ENCODE measurements at places on chromosomes 12 and 14.

GRCh38 chr14:59215322-59215721 lies 26.9 kb downstream of the DAAM1 start:
- no peak for DNase-seq

- DNase-seq, result no peak
Measured at GRCh38 chr12:101570047-101570446, 24.7 kb upstream of the MYBPC1 start.

DNA sequence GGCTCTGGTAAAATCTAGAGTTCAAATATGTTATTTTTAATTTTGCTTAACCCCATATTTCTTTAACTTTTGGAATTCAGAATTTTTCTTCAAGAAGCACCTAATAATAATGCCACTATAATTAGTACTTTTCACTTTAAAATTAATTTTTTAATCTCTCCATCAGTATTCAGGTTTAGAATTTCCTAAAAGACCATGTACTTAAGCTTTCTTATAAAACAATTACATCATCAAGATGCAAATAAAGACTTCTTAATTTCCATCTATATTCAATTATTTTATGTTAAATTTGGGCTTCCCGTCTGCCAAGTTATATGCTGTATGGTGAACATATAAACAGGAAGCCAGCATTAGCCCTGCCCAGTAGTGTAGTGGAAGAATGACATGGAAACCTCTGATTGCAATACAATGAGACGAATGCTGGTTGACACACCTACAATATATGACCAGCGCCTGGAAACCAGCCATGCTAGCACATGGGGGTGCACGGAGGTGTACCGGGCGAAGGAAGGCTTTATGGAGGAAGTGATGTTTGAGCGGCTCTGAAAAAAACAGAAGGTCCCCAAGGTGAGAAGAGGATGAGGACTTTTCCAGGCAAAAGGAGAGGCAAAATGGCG lies 82.2 kb downstream of the LLPH start:
- DNase-seq, result no peak

DNA sequence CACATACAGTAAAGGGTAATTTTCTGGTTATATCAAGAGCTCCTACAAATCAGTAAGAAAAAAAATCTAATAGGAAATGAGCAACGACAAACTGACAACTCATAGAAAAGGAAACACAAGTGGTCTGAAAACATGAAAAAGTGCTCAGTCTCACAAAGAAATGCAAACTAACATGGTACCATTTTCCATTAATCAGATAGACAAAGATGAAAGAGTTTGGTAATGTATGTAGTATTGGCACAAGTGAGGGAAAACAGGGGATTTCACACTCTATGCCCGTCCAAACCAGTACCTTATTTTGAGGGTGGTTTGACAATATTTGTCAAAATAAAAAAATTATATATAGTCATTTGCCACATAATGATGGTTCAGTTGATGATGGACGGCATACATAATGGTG lies 13.2 kb downstream of the PTPN11 start:
- no peak for DNase-seq

DNA sequence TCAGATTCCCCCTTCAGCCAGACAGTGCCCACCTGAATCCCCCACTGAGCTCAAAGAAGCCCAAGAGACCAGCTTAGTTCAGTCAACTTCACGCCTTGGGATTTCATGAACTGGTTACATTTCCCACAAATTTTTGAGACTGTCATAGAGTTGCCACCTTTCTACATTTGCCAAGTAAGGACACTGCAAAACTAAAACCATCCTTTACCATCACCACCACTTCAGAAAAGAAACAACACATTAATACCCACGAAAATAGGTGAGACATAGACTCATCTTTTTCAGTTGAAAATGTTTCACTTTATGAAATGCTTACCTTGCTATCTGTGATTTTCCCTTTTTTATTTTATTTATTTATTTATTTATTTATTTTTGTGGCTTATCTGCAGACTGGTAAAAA lies 16.1 kb downstream of the CMKLR1 start:
- no peak for DNase-seq

DNA sequence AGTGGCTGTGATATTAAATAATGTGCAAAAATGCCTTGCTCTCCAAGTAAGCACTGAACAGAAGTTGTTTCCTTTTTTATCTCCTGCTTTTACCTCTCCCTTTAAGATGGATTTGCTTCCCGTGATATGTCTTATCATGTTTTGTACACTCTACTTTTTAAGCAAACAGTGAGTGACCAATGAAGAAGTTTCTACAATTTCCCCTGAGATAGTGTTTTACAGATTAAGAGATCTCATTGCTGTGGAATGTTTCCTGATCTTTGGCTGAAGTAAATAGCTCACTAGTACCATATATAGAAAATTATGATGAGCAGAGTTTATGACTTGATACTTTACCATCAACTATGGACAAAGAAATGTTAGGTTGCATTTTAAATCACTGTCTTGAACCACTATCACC lies 184.8 kb upstream of the PDE3A start:
- DNase-seq, result no peak

GRCh38 chr14:59836116-59836515 lies 34.5 kb downstream of the RTN1 start:
- DNase-seq, result no peak

- DNase-seq, result no peak
Measured at GRCh38 chr12:125453751-125454150, 388.5 kb downstream of the AACS start.

DNA sequence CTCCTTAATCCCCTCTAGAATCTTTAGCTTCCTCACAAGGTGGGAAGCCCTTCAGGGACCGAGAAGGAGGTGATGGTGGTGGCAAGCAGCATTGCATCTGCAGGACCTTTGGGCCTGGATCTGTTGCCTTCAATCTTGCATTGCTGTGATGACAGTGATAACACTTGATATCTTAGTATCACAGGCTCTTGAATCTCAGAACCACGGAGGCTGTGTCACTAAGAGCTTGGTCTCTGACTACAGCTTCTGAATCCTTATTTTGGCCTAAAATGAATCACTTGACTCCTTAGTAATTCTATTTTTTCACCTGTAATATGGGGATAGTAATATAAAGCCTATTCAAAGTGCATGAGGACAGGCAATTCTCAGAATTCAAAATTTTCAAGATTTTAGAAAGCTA lies 8.9 kb upstream of the AMN1 start:
- no peak for DNase-seq

GRCh38 chr12:27723212-27723611 lies 12.6 kb downstream of the MRPS35 start:
- DNase-seq, result no peak

DNA sequence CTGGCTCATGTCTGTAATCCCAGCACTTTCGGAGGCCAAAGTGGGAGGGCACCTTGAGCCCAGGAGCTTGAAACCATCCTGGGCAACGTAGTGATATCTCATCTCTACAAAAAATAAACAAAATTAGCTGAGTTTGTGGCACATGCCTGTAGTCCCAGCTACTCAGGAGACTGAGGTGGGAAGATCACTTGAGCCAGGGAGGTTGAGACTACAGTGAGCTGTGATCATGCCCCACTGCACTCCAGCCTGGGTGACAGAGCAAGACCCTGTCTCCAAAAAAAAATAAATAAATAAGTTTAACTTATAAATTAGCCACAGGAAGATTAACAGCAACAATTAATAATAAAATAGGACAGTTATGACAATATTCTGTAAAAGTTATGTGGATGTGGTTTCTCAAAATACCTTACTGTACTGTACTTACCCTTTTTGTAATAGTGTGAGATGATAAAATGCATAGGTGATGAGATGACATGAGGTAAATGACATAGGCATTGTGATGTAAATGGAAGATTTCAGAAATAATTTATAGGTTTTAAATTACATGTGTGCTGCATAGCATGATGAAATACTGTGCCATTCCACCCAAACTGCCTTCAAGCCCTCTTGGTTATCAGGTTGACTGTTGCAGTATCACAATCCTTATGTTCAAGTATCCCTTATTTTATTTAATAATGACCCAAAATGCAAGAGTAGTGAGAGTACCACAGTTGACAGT lies 22.0 kb downstream of the USP15 start:
- DNase-seq, result no peak

GRCh38 chr12:14773685-14774073 lies 29.6 kb downstream of the WBP11 start:
- DNase-seq, result no peak

- no peak for DNase-seq
Measured at GRCh38 chr12:45259675-45260074, 43.8 kb downstream of the ANO6 start.

DNA sequence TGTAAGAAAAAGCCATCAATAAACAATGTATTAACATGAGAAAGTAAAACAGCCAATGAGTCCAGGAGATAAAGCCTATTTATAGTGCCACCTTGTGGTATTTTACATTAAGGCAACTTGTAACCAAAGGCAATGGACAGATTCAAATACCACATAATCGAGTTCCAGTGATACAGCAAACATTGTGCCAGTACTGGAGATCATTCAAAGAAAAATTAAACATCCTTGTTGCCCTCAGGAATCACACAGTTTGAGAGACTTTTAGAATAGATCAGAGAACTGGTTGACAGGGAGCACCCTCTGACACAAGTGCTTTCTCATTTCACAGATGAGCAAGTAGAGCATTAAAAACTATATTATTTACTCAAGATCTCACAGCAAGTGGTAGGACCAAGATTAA lies 98.1 kb downstream of the DDHD1 start:
- peak; percentile 32 for DNase-seq

DNA sequence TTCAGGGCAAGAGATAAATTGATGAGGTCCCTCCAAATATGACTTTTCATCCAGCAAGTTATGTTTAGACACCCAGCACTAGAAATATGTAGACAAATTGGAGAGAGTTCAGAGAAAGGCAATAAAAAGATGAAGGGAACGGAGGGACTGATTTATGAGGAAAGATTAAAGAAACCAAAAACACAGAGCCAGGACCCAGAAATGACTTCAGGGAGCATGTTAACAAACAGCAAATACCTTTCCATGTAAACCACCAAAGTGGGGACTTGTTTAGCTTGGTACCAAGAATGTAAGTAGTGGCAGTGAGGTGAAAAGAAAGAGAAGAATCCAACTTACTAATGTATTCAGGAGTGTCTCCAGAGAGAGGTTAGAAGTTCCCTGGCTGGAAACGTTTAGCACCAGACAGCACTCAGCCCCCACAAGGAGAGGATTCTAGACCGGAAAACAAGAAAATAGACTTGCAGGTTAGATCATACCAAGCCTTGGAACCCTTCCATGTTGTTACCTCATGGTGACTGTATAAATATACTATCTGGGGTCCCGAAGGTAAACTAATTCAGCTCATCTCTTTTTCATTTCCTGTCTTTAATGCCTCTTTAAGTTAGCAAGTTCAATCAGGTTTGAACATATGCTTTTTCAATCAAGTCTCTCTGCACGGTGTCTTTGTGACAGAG lies 79.2 kb downstream of the TBC1D30 start:
- DNase-seq, result no peak

GRCh38 chr12:57416039-57416996 lies 14.5 kb downstream of the R3HDM2 start:
- DNase-seq, result peak; percentile 15

GRCh38 chr14:46989566-46989965 lies 338.0 kb upstream of the RPL10L start:
- no peak for DNase-seq

DNA sequence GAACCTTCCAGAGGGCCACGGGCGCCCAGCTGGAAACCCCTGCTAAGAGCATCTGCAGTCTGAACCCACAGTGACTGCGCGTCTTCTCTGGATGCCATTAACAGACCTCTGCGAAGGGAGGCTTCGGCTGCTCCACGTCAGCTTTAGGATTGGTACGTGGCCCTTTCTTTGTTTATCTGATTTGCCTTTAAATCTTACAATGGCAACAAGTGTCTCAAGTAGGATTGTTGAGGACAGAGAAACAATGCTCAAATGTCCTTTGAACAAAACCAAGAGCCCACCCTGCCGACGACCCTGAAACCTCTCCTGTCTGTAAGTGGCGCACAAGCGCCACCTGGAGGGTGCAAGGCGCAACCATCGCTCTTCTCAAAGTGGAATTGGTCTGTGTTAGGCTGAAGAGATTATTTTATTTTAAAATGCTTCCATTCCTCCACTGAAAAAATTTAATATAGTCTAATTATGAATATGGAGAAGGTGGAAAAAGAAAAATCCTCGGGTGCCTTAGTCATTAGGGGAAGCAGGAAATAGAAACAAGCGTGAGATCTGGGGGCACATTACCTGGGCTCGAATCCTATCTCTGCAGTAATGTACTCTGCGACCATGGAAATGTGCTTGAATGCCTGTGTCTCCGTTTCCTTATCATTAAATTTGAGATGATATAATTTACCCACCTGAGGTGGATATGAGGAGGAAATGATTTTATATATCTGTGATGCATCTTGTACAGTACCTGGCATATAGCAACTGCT lies 82.6 kb upstream of the PTPRB start:
- peak; percentile 32 for DNase-seq

GRCh38 chr12:52907092-52907810 lies 2.4 kb upstream of the KRT8 start:
- DNase-seq, result no peak

GRCh38 chr14:22887260-22887989 lies 4.4 kb downstream of the REM2 start:
- DNase-seq, result peak; percentile 81

DNA sequence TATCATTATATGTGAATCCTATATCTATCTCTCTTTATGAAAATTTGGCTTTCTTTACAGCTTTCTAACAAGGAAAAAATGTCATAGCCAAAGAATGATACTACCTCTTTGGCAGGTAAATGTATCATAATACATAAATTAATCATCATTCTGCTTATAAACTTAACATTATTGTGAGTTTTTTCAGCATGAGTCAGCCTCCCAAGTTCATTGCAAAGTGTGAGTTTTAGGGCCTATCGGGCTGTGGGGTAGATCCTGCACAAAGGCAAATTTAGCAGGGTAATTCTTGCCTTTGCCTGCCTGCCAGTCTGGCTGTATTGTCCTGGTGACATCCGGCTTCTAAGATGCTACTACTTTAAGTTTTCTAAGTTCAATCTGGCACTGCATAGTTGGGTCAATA lies 412.6 kb downstream of the MDGA2 start:
- DNase-seq, result no peak

DNA sequence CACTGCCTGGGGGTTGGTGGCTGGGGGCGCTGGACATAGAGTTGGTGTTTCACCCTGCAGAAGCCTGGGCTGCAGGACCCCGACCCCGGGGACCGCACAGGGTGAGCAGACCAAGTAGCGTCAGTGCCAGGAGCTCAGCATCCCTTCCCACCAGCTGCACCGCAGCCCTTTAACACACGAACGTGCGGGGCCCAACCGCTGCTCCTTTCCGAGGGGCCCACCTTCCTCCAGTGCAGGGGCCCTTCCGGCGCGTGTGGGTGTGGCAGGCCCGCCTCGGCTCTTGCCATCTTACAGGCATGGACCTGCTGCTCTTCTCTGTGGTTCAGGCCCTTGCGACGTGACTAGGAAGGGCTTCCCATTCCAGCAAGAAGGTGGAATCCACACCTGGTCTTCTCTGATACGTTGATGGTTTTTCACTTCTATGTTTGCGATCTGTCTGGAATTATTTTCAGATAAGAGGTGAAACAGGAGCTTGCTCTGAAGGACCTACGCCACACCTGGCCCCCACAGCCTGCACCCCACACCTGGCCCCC lies 47.8 kb downstream of the LRCOL1 start:
- DNase-seq, result no peak
